DMS53 (cell line): ENCODE measurements at places on chromosomes 6 and 20.
A peak's percentile ranks its signal among the peaks of the same experiment; 100 is the strongest.

GRCh38 chr20:49889001-49889934 lies 26.1 kb downstream of the SPATA2 start:
- no peak for DNase-seq

- DNase-seq, result no peak
Observed at GRCh38 chr6:116485559-116486184, 24.5 kb downstream of the CALHM6 start.

DNA sequence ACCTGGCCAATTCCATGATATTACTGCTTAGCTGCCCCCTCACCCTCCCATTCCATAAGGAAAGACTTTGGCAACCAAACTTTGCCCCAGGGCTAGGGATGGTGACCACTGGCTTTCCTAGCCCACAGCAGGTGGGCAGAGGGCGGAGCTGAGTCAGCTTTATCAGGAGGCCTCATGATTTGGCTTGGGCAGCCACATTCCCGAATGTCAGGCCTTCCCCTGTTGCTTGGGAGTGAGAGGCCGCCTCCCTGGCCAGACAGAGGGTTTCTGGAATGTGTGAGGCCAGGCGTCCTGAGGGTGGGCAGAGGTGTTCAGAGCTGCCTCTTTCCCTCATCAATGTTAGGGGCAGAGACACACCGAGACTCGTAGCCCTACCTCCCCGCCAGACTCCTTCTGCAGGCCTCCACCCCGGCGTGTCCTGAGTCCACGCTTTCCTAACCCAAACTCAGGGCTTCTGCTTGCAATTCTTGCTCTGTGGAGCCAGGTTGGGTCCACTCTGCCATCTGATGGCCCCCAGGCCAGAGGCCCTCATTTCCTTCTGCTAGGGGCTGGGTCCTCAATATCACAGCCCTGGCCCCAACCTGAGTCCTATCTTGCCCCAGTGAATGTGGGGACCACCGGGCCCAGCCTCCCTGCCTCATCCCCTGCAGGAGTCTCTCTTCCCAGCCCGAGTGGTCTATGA lies 19.3 kb downstream of the UQCC2 start:
- no peak for DNase-seq

DNA sequence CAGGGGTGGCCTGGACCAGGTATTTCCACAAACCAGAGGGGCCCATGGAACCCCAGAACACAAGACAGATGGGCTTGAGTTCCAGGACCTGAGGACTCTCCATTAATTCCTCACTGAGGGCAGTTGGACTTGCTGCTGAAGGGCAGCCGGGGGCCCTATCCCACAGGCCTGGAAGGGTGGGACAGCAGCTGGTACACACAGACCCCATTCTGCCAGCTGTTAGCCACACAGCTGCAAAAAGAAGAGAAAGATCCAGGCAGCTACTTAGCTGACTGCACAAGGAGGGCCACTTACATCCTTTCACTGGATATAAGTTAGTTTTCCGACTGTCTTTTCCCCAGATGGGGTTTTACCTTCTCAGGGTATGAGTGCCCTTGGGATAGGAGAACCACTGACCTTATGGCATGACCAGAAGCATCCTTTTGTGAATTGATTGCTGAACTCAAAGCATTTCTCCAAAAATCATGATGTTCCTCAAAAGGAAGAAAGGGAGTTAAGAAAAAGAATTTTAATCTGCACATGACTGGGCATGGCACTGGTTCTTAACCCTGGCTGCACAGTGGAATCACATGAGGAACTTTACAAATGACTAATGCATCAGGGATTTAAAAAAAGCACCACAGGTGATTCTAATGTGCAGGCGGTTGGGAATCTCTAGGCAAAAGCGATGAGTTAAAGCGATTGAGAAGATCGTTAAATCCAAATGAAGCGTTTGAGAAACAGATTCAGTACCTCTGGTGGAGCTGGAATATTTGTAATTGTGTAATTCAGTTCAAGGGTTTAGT lies 199.4 kb downstream of the TFAP2A start:
- DNase-seq, result no peak

GRCh38 chr6:119575721-119576120 lies 226.2 kb upstream of the MAN1A1 start:
- DNase-seq, result no peak

GRCh38 chr6:34527751-34528670 lies 28.1 kb downstream of the SPDEF start:
- DNase-seq, result no peak

DNA sequence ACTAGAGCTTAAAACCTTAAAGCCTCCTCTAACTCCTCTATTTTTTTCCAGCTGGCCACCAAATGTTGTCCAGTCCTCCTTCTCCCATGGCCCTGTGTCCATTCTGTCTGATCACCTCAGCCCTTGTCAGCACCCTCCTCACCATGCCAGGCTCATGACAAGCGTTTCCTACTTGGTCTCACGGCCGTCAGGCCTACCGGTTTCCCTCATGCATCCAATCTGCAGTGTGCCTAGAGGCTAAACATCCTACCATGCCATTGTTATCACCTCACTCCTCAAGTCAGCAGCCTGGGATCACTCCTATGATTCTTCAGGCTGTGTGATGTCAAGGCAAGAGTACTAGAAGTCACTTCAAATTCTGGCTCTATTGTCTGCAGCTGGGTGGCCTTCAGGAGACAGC lies 9.6 kb upstream of the TJAP1 start:
- no peak for DNase-seq

- DNase-seq, result no peak
Observed at GRCh38 chr20:9053108-9053507, 15.8 kb upstream of the PLCB4 start.

DNA sequence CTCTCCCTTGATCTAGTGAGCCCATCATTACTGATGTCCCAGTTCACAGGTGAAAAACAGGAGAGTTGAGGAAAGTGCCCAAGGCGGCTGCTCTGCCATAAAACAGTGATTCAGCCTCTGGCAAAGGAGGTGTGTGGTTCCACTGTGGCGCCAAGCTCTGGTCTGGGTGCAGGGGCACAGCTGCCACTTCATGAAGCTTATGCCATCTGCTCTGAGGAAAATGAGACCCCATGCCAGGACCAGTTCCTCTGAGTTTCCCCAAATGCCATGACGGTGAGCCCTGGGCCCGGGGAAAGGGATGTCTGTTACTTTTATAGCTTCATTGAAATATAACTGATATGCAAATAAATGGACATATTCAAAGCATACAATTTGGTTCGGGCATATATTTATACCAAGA lies 33.7 kb upstream of the ZBP1 start:
- no peak for DNase-seq

- no peak for DNase-seq
Observed at GRCh38 chr6:52509281-52510212, 67.3 kb downstream of the TRAM2 start.

GRCh38 chr6:54817236-54817635 lies 29.3 kb upstream of the FAM83B start:
- no peak for DNase-seq

- peak; percentile 83 for DNase-seq
Observed at GRCh38 chr6:112780498-112781096, 433.5 kb downstream of the RFPL4B start.

DNA sequence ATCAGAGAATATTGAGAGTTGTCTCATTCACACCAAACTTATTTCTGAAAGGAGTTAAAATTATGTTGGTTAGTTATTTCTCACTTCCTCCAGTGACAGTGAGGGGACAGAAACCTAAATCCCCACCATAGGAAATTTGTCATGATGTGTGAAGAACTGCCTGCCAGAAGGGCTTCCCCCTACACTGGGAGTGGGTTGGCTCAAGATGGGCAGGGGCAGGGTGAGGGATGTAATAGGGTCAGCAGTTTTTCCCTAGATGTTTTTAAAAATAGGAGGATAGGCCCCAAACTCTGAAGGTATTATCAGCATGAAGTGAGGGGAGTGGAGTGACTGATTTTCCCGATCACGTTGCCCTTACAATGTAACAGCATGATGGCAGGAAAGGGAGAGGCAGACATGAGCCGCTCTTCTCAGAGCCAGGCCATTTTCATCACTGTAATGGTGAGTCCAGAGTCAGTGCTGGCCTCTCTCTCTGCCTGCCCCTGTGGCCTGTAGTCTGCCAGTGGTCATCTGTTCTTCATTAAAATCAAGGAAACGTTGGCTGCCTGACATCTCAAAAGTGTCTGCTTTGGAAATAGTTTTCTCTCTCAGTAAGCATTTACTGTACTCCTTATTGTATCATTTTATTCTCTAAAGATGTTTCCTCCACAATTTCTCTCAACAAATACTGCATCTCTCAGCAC lies 59.8 kb upstream of the SYNJ2 start:
- DNase-seq, result no peak
